ENCODE measurements at places on chromosomes 4 and X. TPM values are rescaled to one million over a fixed set of nuclear protein-coding genes. Genes with fewer than 3 reads are reported as not detected.

DNA sequence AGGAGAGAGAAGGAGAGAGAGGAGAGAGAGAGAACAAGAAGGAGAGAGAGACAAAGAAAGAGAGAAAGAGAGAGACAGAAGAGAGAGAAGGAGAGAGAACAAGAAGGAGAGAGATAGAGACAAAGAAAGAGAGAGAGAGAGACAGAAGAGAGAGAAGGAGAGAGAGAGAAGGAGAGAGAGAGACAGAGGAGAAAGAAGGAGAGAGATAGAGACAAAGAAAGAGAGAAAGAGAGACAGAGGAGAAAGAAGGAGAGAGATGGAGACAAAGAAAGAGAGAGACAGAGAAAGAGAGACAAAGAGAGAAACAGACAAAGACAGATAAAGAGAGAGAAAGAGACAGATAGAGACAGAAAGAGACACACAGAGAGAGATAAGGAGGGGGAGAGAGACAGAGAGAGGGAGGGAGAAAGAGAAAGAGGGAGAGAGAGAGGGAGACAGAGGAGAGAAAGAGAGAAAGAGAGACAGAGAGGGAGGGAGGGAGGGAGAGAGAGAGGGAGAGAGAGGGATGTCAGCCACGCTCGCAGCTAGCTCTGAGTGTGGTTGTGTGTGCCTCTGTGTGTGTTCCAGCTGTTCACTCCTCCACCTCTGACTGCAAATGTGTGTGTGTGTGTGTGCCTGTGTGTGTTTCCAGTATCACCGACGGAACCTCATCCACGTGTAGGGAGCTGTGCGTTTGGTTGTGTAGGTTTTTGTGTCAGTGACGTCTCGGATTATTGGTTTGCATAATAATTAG lies 105.8 kb downstream of the CRLF2 start:
- no peaks in the 10 kb centered on the region for H3K27me3 ChIP-seq
- H3K27ac ChIP-seq = no peak overlapping the region
- no peaks in the 10 kb centered on the region for H3K36me3 ChIP-seq
- no peak for DNase-seq
- H3K4me1 ChIP-seq = no peaks in the 10 kb centered on the region

DNA sequence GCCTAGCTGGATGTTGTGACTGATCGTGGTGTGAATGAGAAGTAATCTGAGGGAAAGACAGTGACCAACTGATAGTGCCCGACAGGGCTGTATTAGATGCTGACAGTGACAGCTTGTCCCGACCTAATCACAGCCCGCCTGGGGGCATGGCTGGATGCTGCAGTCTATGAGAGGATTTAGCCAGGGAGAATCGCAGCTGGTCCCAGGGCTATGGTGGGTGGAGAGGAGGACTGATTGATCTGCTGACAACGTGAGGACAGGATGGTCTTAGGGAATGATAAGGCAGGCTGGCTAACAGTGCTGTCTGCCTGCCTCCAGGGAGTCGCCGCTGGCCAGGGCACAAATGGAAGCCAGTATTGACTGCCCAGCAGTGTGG lies 621 bp upstream of the SUV39H1 start:
- peak overlapping the region; percentile 82 for H3K27ac ChIP-seq
- H3K4me3 ChIP-seq = peak overlapping the region; percentile 62
- H3K4me1 ChIP-seq = peaks cover 13% of the 10 kb centered on the region
- no peaks in the 10 kb centered on the region for H3K27me3 ChIP-seq
- H3K36me3 ChIP-seq = no peaks in the 10 kb centered on the region

The C4orf50 gene
- 0.54 TPM for total RNA-seq

The FAT1 gene
- 0.20 TPM for total RNA-seq

DNA sequence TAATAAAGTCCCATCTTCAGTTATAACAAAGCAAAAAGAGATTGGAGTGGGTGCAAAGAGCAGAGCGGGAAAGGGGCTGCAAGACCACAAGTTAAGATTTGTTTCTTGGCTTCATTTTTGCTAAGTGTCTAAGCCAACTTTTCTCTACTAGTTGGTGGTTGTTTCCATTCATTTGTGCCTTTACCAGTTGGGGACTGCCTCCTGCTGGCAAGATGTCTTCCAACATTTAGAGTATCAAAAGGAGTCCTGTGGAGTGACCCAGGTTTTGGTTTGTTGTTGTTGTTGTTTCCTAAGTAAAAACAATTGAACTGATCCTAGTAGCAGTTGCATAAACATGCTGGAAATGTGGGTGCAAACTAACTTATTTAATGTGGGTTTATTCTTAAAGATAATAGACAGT lies 121.1 kb downstream of the SPATA18 start:
- H3K36me3 ChIP-seq = no peaks in the 10 kb centered on the region
- DNase-seq = no peak
- H3K27me3 ChIP-seq = no peaks in the 10 kb centered on the region
- H3K4me1 ChIP-seq = no peaks in the 10 kb centered on the region
- no peak overlapping the region for H3K27ac ChIP-seq

DNA sequence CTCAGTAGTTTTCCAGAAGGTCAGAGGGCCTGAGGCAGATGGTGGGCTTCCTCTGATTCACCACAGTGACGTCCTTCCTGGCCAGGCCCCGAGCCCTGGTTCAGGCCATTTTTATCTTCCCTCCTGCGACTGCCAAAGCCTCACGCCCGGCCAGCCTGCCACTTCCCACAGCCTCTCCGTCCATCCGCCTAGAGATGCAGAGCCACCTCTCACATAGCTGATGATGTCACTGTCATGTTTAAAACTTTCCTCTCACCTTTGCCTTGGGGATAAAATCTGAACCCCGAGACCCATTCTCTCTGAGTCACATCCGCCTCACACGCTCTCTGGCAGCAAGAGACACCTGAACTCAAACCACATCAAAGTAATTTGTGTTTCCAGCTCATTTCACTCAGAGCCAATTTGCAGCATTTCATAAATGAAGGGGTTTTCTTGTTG lies 175.3 kb downstream of the QDPR start:
- H3K4me1 ChIP-seq = peaks cover 22% of the 10 kb centered on the region
- H3K4me3 ChIP-seq = no peak overlapping the region
- H3K27me3 ChIP-seq = no peaks in the 10 kb centered on the region
- peak; percentile 84 for DNase-seq
- H3K27ac ChIP-seq = no peak overlapping the region

DNA sequence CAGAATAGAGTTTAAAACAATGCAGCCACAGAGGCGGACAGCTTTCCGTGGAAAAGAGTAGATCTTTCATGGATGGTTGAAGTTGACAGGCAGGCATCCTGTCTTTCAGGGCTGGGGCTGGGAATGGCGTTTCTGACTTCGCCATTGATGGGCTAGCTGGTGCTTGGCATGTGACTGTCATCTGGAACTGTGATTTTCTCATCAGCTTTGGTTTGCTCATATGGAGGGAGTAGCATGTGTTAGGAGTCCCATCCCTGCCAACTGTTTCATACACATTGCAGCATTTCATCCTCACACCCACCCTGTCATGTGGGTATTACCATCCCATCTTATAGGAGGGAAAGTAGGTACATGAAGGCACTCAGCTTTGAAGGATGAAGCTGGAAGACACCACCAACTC lies 49.2 kb upstream of the STX18 start:
- no peak overlapping the region for H3K27ac ChIP-seq
- no peak for DNase-seq
- H3K4me3 ChIP-seq = no peak overlapping the region
- no peaks in the 10 kb centered on the region for H3K36me3 ChIP-seq
- no peaks in the 10 kb centered on the region for H3K4me1 ChIP-seq

DNA sequence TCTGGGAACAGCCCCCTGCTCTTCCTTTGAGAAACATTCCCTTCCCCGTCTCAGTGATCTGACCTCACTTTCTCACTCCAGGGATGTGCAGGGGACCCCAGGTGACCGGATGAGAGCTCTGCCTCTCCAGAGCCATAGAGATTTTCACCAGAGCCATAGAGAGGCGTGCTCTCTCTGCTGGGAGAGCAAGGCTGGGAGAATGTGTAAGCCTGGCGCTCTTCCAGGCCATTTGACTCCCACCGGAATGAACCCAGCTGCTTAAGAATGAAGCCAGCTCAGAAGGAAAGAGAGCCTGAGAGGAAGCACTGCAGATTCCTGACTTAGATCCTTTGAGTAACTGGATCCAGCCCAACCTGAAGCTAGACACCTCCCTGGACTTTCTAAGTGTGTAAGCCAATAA lies 106.4 kb downstream of the DHX15 start:
- DNase-seq = no peak
- no peak overlapping the region for H3K27ac ChIP-seq
- no peak overlapping the region for H3K4me3 ChIP-seq
- no peaks in the 10 kb centered on the region for H3K4me1 ChIP-seq
- H3K36me3 ChIP-seq = no peaks in the 10 kb centered on the region
- H3K27me3 ChIP-seq = peaks cover 3% of the 10 kb centered on the region

The CSAG1 gene
- total RNA-seq = not detected

The FAM114A1 gene
- total RNA-seq = 0.56 TPM

DNA sequence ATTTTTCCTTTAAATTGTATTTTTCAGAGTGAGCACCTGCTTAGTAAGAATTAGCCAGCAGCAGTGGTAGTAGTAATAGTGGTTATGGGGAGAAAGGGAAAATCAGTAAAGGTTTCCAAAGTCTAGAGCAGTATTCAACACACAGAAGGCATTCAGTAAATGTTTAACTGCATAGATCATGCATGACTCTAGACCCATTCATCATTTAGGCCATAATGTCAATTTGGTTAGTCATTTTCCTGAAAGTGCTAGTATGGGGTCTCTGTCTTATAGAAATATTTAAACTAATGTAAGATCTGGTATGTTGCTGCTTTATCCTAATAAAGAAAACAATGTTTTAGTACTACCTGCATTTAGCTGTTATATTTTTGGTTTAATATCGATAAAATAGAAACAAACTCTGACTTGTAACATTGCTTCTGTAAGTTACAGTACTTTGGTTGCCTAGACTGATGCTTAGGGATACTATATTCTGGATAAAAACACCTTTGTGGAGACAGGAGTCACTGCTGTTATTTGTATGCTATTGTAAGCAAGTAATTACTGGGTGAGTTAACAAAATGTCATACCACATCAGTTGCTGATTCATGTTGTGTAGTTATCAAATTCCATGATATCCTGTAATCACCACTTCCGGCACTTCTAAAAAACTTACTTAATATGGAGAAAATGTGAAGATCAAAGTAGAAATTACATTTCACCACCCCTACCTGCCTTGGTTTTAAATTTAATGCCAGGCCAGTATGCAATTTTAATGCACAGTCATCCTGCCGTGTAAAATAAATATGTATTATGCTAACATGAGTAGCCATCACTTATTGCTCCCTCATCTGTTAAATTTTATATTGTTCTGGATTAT lies 115.8 kb upstream of the BMPR1B start:
- no peak overlapping the region for H3K4me3 ChIP-seq
- H3K4me1 ChIP-seq = no peaks in the 10 kb centered on the region
- DNase-seq = no peak
- no peaks in the 10 kb centered on the region for H3K27me3 ChIP-seq
- H3K27ac ChIP-seq = no peak overlapping the region

- H3K27me3 ChIP-seq = no peaks in the 10 kb centered on the region
- H3K36me3 ChIP-seq = no peaks in the 10 kb centered on the region
- no peak overlapping the region for H3K4me3 ChIP-seq
- H3K4me1 ChIP-seq = no peaks in the 10 kb centered on the region
- no peak overlapping the region for H3K27ac ChIP-seq
Measured at GRCh38 chr4:108867476-108867875, 104.6 kb upstream of the ETNPPL start.

DNA sequence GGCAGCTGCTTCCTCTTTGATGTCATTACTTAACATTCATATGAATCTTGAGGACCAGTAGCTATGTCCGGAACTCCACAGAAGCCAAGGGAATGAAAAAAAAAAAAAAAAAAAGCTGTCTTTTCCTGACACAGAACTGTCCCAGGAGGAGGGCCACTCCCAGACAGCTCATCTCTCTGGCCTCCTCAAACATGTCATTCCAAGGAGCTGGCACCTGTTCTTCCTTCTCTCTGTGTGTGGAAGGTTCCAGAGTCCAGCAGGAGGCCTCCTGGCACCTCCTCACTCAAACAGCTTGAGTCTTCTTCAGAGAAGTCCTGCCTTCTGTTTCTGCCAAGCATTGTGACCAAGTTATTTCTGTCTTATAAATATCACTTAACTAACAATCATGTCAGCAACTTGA lies 458.5 kb downstream of the AFF2 start:
- no peaks in the 10 kb centered on the region for H3K4me1 ChIP-seq
- no peak overlapping the region for H3K27ac ChIP-seq
- H3K27me3 ChIP-seq = no peaks in the 10 kb centered on the region
- H3K36me3 ChIP-seq = no peaks in the 10 kb centered on the region
- H3K4me3 ChIP-seq = no peak overlapping the region

GRCh38 chr4:2789793-2790582 lies 2.9 kb upstream of the SH3BP2 start:
- H3K4me3 ChIP-seq = no peak overlapping the region
- peaks cover 44% of the 10 kb centered on the region for H3K4me1 ChIP-seq
- no peaks in the 10 kb centered on the region for H3K27me3 ChIP-seq
- H3K27ac ChIP-seq = no peak overlapping the region

The IL21 gene
- total RNA-seq = not detected

The WAS gene
- total RNA-seq = 92.2 TPM

The DKK2 gene
- not detected for total RNA-seq

GRCh38 chr4:24975510-24975909 lies 55.2 kb downstream of the LGI2 start:
- H3K4me1 ChIP-seq = peaks cover 3% of the 10 kb centered on the region
- no peaks in the 10 kb centered on the region for H3K36me3 ChIP-seq
- DNase-seq = no peak
- no peak overlapping the region for H3K27ac ChIP-seq

DNA sequence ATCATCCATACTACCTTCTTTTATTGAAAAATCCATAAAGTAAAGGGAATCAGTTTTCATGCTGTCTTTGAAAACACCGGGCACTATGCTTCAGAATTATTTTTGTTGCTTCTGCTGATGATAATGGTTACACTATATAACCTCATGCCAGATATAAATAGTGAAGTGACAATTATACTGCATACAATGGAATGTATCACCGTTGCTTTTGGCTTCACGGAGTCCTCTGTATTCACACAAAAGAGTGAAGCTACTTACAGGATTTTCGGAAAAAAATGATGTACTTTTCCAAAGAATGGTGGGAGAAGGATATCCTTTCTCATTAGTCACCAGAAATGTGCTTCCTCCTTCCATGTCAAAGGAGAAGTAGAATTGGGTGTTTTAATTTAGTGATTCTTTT lies 159.1 kb upstream of the PITX2 start:
- H3K4me1 ChIP-seq = no peaks in the 10 kb centered on the region
- no peaks in the 10 kb centered on the region for H3K36me3 ChIP-seq
- peaks cover 4% of the 10 kb centered on the region for H3K27me3 ChIP-seq
- no peak overlapping the region for H3K4me3 ChIP-seq
- H3K27ac ChIP-seq = no peak overlapping the region

DNA sequence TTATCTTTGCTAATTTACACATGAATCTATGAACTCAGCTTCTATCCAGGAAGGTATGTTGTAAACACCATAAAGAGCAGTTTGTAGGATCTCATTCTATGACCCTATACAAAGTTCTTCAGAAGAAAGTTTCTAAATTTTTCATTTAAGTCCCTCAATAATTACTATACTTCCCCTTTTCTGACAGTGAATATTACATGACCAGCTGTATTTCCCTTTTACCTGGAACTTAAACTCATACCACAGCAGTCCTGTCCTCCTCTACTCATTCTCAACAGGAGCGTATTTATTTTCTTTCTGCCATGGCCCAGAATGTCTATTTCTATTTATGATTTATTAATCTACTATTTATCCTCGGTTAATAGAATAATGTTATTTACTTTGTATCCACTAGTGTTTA lies 15.8 kb downstream of the RASGEF1B start:
- no peaks in the 10 kb centered on the region for H3K4me1 ChIP-seq
- no peak for DNase-seq
- H3K27me3 ChIP-seq = no peaks in the 10 kb centered on the region
- H3K27ac ChIP-seq = no peak overlapping the region

The PDLIM3 gene
- total RNA-seq = not detected

Data from naive thymus-derived CD4-positive, alpha-beta T cell (primary cell).